ENCODE measurements at places on chromosomes 6 and 20.

DNA sequence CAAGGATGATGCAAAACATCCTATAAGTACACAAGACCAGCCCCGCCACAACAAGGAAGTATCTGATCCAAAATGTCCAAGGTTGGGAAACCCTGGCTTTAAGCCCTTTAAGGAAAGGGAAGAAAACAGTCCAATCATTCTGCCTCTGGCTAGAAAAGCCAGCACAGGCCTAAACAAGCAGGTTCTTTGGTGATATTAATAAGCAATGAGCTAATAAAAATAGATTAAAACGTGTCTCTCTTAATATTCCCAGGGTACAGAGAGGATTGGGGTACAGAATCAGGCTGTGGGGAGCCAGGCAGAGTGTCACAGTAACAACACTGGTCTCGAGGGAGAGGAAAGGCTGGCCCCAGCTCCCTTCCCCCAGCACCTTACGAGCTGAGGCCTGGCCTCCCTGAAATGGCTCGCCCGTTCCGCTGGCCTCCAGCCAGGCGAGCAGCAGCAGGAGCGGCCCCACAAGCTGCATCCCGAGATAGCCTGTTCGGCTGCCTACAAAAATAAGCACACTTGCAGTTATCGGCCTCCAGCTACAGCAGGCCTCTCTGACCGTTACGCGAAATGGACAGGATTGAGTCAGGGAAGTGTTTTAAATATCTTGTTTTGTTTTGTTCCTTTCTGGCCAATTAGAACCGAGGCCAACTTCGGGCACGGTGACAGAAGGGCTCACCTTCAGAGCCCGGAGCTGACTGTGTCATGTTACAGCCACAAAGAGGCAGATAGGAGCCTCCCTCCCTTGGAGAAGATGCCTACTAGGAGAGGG, 4.0 kb upstream of the ZMYND8 start:
- DNase-seq: no peak

DNA sequence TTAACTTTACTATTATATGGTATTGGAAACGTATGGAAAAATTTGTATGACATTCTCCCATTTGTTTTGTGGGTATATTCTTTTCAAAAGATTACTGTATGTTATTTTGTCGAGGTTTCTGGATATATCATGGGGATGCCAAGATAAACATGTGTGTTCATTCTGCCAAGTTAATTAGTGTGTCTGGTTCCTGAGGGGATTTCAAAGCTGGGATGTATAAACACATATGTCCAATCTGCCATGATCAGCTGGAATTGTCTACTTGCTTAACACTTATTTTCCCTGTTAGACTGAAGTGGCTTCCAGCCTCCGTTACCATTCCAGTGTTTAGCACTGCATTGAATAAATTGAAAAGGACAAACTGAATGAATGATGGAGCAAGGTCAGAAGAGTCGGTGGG, 86.2 kb downstream of the DNAH8 start:
- DNase-seq: no peak

GRCh38 chr6:15247500-15248450, 1.9 kb downstream of the JARID2 start:
- peak; percentile 44 for DNase-seq

GRCh38 chr6:11174242-11174611, 58.2 kb downstream of the NEDD9 start:
- no peak for DNase-seq

GRCh38 chr6:113488812-113489685, 368.1 kb upstream of the MARCKS start:
- no peak for DNase-seq

DNA sequence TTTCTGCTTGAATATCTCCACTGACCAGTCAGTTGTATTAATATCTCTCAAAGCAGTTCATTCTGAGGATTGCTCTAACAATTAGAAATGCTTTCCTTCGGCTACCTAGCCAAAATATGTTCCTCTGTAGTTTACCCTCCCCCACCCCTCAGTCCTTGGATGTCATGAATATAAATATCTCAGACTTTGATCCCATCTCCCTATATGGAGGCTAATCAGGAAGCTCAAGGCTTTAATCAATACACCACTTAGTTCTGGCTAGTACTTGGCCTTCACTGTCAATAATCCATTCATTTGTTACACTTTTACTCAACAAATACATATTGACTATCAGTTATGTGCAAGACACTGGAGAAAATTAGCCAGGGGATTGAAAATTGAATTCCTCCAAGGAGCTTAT, 60.1 kb downstream of the CLIC5 start:
- DNase-seq: no peak

GRCh38 chr6:25556516-25556915, 95.5 kb upstream of the SCGN start:
- DNase-seq: peak; percentile 32

DNA sequence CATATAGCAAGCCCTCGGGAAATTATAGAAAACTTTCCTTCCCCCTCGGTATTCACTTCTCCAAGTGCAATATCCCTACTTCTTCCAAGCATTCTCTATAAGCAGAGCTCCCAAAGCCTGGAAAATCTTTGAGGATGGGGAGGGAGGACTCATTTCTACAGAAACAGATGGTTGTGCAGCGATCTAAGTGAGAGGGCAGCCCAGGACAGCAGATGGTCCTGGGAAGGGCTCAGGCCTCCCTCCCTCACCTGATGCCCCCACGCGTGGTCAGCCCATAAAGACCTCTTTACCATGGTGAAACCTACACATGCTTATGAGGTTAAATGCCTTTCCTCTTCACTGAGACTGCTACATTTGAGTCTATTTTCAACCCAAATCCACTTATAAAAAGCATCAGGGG, 319.6 kb upstream of the QKI start:
- DNase-seq: no peak

DNA sequence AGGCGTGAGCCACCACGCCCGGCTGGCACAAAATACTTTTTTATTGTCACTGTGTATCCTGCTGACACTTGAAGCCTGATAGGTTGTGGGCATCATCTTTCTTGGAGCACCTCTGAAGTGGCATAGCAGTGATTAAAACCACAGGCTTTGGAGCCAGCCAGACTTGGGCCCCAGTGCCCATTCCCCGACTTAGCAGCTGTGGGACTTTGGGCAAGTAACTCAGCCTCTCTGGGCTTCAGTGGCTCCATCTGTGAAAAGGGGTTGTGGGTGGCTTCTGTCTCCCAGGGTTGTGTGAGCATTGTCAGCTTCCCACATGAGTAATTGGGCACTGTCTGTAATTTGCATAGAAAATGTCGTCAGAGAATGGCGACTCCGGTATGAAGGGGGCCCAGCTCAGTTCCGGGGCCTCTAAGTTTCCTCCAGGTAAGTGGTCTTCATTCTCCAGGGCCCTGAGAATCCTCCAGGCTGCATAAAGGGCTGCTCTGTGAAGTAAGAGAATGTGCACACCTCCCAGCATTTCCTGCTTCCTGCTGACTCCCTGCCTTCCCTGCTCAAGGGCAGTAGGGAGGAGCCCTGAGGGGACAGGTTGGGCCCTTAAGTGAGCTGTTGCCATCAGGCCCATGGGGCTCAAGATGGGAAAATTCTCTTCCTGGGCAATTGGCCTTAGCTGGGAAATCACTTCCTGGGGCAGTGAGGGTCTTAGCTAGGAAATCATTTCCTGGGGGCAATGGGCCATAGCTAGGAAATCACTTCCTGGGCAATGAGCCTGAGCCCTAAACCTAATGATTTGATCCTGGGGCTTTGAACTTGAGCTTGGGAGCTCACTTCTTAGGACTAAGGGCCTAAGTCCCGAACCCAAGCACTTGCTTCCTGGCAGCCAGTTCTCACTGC, 27.2 kb downstream of the ARHGAP40 start:
- no peak for DNase-seq

GRCh38 chr6:155197932-155198331, 65.9 kb upstream of the CLDN20 start:
- DNase-seq: no peak

- no peak for DNase-seq
Observed at GRCh38 chr20:63118303-63119120, 97.4 kb downstream of the YTHDF1 start.
